ENCODE measurements at places on chromosomes 7 and 10. TPM values are rescaled to one million over a fixed set of nuclear protein-coding genes. Genes with fewer than 3 reads are reported as not detected.

The GDF10 gene
- total RNA-seq: not detected

The HMX3 gene
- not detected for total RNA-seq

The TCAF1 gene
- total RNA-seq: 13.1 TPM

The TRIL gene
- not detected for total RNA-seq

The PTF1A gene
- total RNA-seq: not detected

The SPDYE9 gene
- not detected for total RNA-seq

The ACHE gene
- 2.1 TPM for total RNA-seq

The FBXL13 gene
- total RNA-seq: 0.41 TPM

The AZGP1 gene
- total RNA-seq: 0.13 TPM

The GATA3 gene
- total RNA-seq: 6.4 TPM

The CALHM1 gene
- not detected for total RNA-seq

The CHST3 gene
- total RNA-seq: 53.7 TPM

The PRPS1L1 gene
- total RNA-seq: not detected

The MBL2 gene
- not detected for total RNA-seq

The NYAP1 gene
- total RNA-seq: 5.6 TPM

The MAP3K8 gene
- total RNA-seq: 16.7 TPM

The PKD1L1 gene
- 0.07 TPM for total RNA-seq

The CYP2C19 gene
- total RNA-seq: 0.12 TPM

The RET gene
- total RNA-seq: 0.52 TPM

The DNAH11 gene
- 0.20 TPM for total RNA-seq

The SUN3 gene
- total RNA-seq: not detected

The TACC2 gene
- 79.2 TPM for total RNA-seq

The MACROH2A2 gene
- 23.0 TPM for total RNA-seq

The COBL gene
- 4.1 TPM for total RNA-seq

The SCRN1 gene
- total RNA-seq: 60.0 TPM

The RPEL1 gene
- 0.07 TPM for total RNA-seq

The GRID2IP gene
- total RNA-seq: not detected

The PAX4 gene
- total RNA-seq: not detected

The PVRIG gene
- total RNA-seq: not detected

The LIPF gene
- total RNA-seq: not detected

The WASHC2C gene
- 19.4 TPM for total RNA-seq

The CDH23 gene
- 2.5 TPM for total RNA-seq

The IL6 gene
- 1.4 TPM for total RNA-seq

The DNAJC30 gene
- 9.8 TPM for total RNA-seq

All from A549 treated with Mapracorat at 1 μM for 4 hours (cell line).